ENCODE measurements at places on chromosomes 7 and 10.
A peak's percentile ranks its signal among the peaks of the same experiment; 100 is the strongest.

GRCh38 chr7:101743241-101743994, 74.0 kb upstream of the CUX1 start:
- DNase-seq = peak; percentile 56

GRCh38 chr10:34549001-34549400, 266.1 kb downstream of the PARD3 start:
- DNase-seq = no peak

- DNase-seq = no peak
Observed at GRCh38 chr10:63068246-63068645, 64.9 kb upstream of the NRBF2 start.

DNA sequence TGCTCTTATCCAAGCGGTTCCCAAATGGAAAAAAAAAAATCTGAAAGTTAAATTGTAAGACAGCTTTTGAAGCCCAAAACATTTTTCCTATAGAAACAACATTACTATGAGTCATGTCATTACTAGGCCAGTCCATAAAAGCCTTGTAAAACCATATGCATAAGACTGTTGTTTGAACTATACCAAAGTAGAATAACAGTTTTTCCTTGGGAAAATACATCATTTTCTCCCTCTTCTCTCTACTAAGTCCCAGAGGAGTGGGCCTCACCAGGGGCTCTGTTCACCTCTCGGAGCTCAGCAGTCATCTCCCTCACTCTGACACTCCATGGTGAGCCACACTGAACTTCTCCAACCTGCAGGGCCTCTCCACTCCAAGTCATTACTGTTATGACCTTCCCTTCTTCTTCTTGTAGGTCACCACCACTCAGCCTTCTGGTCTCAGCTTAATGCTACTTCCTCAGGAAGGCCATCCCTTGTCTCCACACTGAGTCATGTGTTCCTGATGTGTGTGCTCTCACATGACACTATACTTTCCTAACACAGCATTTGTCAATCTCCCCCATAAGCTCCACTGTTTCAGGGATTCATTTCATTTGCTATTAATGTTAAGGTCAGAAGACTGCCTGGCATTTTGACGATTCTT, 32.5 kb downstream of the ZNF438 start:
- DNase-seq = no peak

- no peak for DNase-seq
Observed at GRCh38 chr10:5595591-5595990, 70.8 kb downstream of the ASB13 start.

DNA sequence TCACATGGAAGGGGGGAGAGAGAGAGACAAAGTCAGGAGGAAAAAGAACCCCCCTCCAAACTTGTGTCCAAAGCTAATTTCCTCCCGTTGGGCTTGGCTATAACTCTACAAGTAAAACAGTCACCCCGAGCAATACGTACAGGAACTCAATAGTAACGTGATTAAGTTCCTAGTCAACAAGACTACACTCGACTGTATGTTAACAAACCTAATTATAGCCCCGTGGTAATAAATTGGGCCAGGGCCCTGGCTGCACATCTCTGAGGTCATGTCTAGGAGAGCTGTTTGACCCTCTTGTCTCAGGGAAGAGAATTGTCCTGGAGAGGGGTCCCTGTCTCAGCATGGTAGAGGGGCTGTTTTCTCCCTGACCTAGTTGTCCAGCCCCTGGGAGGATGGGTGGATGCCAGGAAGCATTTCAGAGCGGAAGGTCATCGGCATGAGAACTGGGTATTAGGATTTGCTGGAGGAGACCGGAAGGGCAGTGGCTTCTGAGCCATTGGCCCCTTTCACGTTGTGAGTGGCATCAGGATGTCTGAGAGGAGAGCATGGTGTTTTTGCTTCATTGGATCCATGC, 60.2 kb upstream of the COMTD1 start:
- DNase-seq = no peak

- no peak for DNase-seq
Observed at GRCh38 chr10:811379-812175, 119.9 kb downstream of the LARP4B start.

GRCh38 chr10:1180071-1180730, 124.0 kb downstream of the WDR37 start:
- DNase-seq = no peak

- no peak for DNase-seq
Observed at GRCh38 chr7:32506266-32507054, 11.2 kb downstream of the AVL9 start.

GRCh38 chr10:80410122-80410521, 1.8 kb downstream of the PRXL2A start:
- no peak for DNase-seq

DNA sequence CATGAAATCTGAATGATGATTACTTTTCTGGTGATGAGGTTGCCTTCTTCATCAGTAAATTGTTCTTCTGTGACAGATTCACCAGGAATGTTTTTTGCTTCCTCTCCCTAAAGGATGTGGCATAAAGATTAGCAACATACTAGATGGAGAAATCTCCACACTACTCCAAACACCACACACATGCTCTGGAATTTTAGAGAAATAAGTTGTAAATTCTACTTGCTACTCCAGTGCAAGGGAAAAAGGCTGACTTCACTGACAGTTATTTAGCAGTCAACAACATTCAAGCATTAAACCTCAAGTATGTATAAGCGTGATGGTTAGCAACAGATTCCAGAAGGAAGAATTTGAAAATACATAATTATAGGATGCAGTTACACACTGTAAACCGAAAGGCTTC, 137.9 kb upstream of the CCDC6 start:
- DNase-seq = no peak
